ENCODE measurements at places on chromosomes 1 and 21.

- DNase-seq, result no peak
These were observed 50.1 kb upstream of the RGS18 start for GRCh38 chr1:192108161-192108560.

DNA sequence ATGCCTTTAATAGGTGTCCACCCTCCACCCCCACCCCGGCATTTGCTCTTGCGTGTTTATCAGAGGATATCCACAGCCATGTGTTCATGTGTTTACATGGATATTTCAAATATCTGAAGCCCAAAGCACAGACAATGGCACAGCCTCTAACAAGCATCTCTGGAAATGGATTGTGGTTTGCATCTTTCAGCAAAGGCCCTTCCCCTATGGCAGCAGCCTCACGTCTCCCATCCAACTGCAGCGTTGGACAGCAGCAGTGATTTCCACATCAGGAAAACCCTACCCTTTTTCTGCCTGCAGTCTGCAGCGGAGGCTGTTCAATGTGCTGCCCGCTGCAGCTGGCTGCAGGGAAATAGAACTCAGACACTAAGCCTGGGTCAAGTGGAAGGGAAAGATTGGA lies 1.6 kb downstream of the RASSF5 start:
- no peak for DNase-seq

DNA sequence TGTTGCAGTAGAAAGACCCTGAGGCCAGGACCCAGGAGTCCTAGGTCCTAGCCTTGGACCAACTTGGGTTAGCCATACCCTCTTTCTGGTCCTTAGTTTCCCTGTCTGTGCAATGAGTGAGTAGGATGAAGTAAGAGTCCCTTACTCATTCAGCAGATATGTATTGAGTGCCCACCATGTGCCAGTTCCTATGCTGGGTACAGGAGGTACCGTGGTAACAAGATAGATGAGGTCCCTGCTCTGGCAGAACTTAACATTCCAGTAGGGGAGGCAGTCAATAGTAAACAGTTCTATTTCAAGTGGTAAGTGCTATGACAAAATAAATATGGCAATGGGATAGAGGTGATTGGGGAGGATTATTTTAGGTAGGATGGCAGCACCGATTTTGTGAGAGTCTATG lies 18.3 kb upstream of the PARS2 start:
- no peak for DNase-seq

GRCh38 chr1:224493269-224493668 lies 58.7 kb upstream of the WDR26 start:
- DNase-seq, result no peak

DNA sequence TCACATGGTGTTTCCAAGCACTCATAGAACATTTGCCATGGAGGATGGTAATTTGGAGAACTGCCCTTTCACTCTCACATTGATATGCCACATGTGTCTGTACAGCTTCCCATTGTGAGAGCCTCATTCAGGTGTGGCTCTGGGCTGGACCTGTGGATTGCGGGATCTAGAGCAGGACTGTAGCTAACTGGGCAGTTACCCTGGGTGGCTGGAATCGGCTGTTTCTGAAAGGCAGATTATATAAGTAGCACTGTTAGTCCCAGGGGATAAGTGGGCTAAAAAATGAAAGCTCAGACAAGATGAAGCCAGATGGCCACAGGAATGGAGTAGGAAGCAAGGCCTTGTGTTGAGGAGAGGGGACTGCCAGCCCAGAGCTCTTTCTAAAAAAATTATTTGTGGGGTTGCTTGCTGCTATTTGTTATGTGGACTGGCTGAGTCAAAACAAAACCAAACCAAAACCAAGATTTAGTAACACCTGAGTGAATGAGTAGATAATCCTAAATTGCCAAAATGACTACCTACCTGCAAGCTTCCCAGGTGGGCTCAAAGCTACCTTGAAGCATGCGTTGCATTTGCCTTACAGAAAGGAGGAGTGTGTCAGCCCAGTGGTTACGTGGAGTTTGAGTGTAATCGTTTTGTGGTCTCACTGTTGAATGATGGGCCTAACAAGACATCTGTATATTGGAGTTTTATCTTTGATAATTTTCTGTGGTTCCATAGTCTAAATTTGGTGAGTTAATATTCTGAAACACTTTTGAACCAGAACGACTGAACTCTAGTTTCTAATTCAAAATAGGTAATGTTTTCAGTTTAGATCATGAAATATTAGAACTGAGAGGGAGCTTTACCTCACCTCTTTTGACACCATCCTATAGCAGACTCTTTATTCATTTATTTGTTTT lies 58.0 kb downstream of the SDCCAG8 start:
- no peak for DNase-seq

DNA sequence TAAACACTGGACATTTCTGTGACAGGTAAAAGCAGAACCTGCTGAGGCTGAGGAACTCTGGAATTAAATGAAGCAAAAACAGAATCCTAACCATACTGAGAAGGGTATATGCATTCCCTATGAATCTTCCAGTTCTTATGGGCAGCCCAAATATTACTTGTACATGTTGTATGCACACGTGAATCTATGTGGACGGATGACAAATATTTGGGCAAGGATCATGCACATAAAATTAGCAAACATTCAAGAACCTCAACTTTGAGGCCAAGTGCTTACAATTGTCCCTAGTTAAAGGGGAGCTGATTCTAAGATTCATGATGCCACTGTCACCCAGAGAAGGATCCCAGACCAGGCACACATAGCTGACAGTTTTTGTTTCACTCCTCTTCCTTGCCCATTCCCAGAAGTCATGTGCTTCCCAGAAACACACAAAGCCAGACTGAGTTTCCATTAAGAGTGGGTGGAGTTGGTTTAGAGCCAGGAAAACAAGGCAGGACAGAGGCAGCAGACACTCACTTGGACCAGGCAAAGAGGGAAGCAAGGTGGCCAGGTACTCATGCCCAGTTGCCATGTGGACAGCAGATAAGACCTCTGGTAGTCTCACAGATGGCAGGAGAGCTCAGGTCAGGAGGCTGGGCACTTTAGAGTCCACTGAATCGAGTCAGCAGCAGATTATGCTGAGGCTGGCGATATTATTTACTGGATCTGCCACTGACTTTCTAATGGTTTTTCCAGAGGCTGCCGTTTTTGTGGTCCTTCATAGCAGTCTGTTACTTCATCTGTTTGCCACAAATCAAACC lies 25.6 kb downstream of the AK2 start:
- DNase-seq, result no peak

GRCh38 chr1:27589841-27590426 lies 14.0 kb downstream of the AHDC1 start:
- DNase-seq, result no peak

- no peak for DNase-seq
These were observed 890.6 kb downstream of the KCNT2 start for GRCh38 chr1:195717651-195718050.

- no peak for DNase-seq
These were observed 20.9 kb downstream of the TMEM50B start for GRCh38 chr21:33458861-33459260.

GRCh38 chr1:115832651-115833050 lies 8.3 kb downstream of the NHLH2 start:
- no peak for DNase-seq

DNA sequence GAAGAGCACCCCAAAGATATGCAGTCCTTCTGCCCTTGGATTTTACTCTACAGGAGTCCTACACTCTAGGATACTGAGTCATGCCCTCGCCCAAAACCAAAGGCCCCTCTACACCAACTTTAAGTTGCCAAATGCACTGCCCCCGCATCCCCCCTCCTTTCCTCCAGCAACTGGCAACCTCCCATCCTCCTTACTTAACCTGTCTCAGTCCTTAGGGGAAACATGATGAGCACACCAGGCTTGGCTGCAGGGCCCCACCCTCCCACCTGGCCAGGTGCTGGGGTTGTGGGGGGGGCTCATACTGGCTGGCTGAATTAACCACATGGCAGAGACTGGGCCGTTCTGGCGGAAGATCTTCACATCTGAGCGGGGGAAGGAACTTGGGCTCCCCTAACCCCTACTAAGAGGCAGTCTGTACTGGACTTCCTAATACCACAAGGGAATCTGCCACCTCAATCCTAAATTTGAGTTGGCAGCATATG lies 1.2 kb downstream of the HDGF start:
- DNase-seq, result no peak

DNA sequence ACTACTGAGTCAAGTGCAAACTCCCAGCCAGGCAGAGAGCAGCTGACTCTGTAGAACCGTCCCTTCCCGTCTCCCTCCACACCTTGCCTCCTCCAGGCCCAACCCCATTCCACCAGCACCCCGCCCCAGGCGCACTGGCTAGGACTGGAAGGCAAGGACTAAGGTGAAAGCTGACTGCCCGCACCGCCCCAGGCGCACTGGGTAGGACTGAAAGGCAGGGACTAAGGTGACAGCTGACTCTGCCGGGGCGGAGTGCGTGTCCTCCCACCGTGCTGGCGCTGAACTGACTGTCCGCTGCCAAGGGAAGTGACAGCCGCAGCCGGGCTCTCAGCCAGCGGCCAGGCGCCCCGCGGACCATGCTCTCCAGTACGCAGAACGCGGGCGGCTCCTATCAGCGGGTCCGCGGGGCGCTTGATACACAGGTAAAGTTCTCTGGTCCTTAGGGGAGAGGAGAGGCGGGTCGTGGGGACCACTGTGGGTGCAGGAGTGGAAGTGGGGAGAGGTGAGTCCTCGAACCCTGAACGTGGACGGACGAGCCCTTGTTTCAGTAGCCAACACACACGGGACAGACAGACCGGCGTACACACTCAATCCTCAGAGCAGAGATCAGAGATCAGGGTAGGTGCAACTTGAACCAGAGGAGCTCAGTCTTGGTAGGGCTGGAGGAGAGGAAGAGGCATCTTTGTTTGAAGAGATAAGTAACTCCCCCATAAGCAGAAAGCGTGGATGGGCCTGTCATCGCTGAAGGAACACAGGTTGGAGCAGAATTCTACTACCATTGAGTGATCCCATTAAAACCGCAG lies 58.0 kb downstream of the RBM11 start:
- no peak for DNase-seq

DNA sequence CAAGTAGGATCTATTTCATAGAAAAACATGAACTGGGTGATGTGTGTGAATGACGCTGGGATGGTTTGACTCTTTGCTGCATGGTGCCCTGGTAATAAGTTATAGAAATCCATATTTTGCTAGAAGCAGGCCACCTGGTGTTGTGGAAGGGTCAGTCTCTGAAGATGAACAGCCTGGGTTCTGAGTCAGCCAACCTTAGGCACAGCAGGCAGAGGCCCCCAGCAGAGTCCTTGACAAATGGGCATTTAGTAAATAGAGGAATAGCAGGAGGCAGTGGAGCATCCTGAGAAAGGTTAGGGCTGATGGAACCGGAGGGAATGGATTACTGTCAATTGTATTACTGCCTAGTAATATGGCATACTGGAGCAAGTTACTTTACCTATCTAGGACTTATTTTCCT lies 20.9 kb downstream of the FGGY start:
- no peak for DNase-seq

Measured in T1000 (cell line).